ENCODE measurements at places on chromosomes 3 and 15. TPM values are rescaled to one million over a fixed set of nuclear protein-coding genes. Genes with fewer than 3 reads are reported as not detected.
A peak's percentile ranks its signal among the peaks of the same experiment; 100 is the strongest.

The RTP3 gene
- 0.14 TPM for polyA plus RNA-seq

The SENP8 gene
- 5.9 TPM for polyA plus RNA-seq

The PTPRG gene
- 24.2 TPM for polyA plus RNA-seq

The ITIH3 gene
- polyA plus RNA-seq = 1.2 TPM

The ACTC1 gene
- polyA plus RNA-seq = 9,469 TPM

The NRROS gene
- 5.1 TPM for polyA plus RNA-seq

The EDEM1 gene
- 9.7 TPM for polyA plus RNA-seq

The DNAJA4 gene
- polyA plus RNA-seq = 92.8 TPM

The ACTRT3 gene
- polyA plus RNA-seq = 2.6 TPM

The SLCO2A1 gene
- 1.8 TPM for polyA plus RNA-seq

The GABRG3 gene
- polyA plus RNA-seq = 0.22 TPM

The SLC22A13 gene
- polyA plus RNA-seq = 0.24 TPM

The CCR8 gene
- not detected for polyA plus RNA-seq

The ZKSCAN7 gene
- 6.7 TPM for polyA plus RNA-seq

The GOLGA8G gene
- polyA plus RNA-seq = 0.13 TPM

GRCh38 chr3:67848299-67848698 is 193.9 kb upstream of the SUCLG2 start:
- DNase-seq = no peak

GRCh38 chr3:31002730-31003129 is 108.3 kb upstream of the GADL1 start:
- DNase-seq = no peak

DNA sequence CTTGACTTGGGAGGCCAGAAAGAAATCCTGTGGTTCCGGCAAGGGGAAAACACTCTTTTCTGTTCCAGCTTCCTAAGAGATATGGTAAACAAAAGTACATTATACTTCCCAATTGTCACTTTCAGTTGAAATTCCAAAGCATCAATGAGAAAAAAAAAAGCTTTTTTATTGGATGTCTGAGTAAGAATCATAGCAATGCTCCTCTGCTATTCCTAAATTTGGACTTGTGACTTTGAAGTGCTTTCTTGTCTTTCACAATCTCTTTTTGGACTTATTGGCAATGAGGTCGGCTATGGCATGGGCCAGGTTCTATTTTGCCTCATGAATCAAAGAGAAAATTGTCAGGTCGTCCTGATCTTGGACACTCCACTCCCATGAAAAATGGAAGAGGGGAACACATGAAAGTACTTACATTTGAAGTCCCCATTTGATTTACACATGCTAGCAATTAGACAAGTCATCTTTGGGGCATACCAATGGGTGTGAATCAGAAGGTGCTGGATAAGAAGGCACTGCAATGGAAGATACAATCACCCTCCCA is 170.5 kb downstream of the GREM1 start:
- DNase-seq = no peak

- no peak for DNase-seq
These were observed 28.3 kb downstream of the LMCD1 start for GRCh38 chr3:8529738-8530525.

DNA sequence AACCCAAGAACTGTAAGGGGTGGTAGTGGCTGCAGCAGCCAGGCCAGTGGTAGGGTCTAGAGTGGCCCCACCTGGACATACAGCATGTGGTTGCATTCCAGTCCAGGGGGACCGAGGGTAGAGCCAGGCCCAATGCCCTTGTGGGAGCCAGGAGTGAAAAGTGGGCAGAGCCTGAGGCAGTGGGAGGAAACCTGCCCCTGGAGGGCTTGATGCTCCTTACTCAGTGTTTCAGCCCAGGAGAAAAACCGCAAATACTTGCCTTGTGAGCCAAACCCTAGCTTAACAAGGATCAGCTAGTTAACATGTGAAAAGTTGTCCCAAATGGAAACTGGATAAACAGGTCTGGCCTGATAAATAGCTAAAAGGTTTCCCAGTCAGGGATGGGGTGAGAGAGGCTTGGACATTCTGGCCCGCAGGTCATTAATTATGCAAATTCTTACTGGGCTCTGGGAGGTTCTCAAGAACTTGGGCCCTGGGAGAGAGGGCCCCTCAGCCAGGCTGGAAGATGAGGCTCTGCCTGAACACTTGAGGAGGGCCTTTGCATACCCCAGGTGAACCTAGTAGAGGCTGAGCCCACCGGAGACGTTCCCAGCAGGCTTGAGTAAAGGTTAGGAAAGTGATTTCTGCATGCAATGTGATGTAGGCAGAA is 222.1 kb downstream of the THSD4 start:
- DNase-seq = no peak

DNA sequence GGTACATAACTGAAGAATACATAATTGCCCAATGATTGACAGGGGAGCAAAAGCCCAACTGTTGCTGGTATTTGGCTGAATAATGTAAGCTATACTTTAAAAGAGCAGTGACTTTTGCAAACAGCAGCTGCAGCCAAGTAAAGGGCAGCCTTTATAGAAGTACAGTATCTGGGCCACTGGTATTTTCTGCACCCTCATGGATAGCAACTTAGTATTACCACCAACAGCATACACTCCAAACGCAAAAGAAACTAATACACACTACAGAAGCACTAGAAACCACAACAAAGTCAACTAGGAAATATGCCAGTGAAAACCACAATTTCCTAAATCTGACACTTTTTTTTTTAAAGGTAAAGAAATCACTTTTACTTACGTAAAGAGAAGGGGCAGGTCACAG is 206.1 kb downstream of the TIGIT start:
- DNase-seq = no peak

GRCh38 chr3:183303690-183304089 is 50.6 kb downstream of the B3GNT5 start:
- DNase-seq = no peak

DNA sequence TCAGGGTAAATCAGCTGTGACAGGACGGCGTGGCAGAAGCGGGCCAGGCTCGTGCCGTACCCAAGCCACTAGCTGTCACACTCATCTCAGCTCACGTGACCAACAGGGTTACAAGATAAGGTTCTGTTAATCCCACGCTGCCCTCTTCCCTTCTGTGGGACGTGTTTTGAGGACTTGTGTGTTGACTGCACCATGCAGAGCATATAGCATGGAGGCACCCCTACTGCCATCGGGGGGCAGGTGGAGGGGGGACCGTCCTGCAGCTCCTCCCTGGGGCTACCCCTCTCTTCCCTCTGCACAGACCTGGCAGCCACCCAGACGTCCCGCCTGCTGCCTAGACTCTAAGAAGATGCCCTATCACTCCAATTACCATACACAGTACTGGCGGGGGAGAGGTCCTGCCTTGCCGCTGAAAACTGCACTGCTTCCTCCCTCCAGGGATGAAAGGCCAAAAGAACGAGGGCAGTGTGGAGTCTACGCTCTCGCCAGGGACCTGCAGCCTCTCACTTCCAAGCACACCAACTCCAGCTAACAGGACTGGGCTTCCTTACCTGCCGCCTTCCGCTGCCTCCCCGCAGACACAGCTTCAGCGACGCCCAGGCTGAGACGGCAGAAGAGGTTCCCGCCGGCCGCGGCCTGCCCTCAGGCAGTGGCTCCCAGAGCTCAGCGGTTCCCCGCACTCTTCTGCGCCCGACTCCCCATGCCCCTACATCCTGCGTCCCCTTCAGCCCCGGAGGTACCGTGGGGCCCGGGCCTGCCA is at the start of gene TNK2:
TNK2 (minus strand) TSS at position 618 of the 760 bp plus-strand sequence. CDS start 19,963 bp downstream, outside the sequence.
- no peak for DNase-seq

GRCh38 chr3:14297784-14298236 is 104.6 kb upstream of the SLC6A6 start:
- DNase-seq = no peak

- no peak for DNase-seq
These were observed 747 bp downstream of the NSUN3 start for GRCh38 chr3:94063496-94064119.

GRCh38 chr3:4401441-4401840 is 65.6 kb downstream of the SUMF1 start:
- no peak for DNase-seq

GRCh38 chr3:59006634-59007517 is 42.9 kb downstream of the CFAP20DC start:
- no peak for DNase-seq

GRCh38 chr3:45549961-45550360 is 44.6 kb upstream of the LIMD1 start:
- DNase-seq = no peak

- no peak for DNase-seq
These were observed 31.1 kb downstream of the FBXO40 start for GRCh38 chr3:121624147-121624899.

DNA sequence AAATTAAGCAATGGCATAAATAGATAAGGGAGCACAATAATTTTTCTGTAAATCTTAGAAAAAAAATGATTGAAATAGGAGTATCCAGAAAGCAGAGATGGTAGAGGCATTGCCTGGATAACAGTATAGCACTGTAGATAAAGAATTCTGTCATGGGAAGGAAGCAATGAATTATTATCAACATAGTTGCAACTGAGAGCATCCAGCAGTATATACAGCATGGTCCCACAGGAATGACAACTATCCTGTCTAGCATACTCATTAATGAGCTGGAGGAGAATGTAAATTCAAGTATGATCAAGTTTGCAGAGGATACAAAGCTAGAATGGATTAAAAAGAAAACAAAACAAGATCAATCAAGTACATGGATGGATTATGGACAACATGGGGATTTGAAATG is 90.8 kb downstream of the DPH6 start:
- DNase-seq = no peak

GRCh38 chr3:33401781-33402180 is 38.4 kb downstream of the UBP1 start:
- no peak for DNase-seq

DNA sequence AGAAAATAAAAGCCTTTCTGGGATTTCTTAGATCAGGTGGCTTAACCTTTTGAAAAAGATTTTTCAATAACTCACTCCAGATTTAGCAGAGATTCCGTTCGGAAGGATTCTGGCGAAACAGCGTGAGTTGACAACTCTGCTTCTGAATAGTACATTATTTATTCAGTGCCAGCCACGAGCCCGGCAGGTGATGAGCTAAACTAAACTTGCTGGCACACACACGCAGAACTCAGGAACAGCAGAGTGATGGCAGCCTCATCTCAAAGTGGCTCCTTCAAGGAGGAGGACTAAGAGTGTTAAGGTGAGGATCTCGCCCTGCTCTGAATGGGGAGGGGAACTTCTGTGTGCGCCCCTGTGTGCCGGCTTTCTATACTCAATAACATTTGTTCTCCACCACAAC is 114.3 kb downstream of the FAM43A start:
- DNase-seq = no peak

- peak; percentile 11 for DNase-seq
These were observed 87.3 kb upstream of the C15orf61 start for GRCh38 chr15:67433495-67434099.

GRCh38 chr3:193590088-193590856 is 2.7 kb upstream of the OPA1 start:
- no peak for DNase-seq

- no peak for DNase-seq
These were observed 46.3 kb upstream of the INSYN1 start for GRCh38 chr15:73799466-73799865.

- no peak for DNase-seq
These were observed 62.5 kb downstream of the VPS13C start for GRCh38 chr15:61997786-61998185.

DNA sequence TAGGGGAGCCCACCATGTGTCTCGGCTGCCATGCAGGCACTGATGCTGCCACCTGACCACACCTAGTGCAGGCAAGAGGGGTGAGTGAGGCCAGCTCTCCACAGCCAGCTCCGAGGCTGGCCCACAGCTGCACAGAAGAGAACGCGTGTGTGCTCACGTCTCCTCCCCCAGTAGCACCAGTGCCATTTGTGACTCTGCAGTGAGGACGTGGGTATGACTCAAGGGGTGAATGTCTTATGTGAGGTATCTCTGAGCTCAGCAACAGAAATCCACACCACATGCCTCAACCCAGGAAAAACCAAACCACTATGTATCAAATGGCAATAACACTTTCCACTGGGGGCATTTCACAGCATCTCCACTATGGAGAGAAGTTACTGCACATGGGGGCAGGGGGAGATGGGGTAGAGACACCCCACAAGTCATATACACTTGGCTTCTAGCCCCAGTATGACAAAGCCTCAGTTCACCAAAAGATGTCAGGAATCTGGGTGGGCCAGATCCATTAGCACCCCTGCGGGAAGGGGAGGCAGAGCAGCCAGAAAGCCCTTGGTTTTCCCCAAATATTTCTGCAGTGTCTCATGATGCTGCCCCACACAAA is 87.6 kb downstream of the LRIG1 start:
- DNase-seq = no peak

DNA sequence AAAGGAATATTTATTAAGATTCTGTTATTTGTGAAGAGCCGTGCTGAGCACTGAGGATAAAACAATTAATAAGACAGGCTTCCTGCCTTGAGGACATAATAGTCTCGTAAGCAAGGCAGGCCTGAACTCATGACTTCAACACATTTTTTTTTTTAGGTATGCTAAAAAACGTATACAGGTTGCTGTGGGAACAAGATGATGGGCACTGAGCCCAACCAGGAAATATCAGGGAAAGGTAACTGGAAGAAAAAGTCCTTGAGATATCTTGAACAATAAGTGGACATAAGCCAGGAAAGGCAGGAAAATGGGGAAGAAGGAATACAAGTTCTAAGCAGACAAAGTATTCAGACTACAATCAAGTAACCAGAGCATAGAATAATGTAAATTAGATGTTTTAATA is 26.1 kb downstream of the CERS3 start:
- no peak for DNase-seq

- DNase-seq = no peak
These were observed 240.8 kb downstream of the NFKBIZ start for GRCh38 chr3:102089904-102090720.

DNA sequence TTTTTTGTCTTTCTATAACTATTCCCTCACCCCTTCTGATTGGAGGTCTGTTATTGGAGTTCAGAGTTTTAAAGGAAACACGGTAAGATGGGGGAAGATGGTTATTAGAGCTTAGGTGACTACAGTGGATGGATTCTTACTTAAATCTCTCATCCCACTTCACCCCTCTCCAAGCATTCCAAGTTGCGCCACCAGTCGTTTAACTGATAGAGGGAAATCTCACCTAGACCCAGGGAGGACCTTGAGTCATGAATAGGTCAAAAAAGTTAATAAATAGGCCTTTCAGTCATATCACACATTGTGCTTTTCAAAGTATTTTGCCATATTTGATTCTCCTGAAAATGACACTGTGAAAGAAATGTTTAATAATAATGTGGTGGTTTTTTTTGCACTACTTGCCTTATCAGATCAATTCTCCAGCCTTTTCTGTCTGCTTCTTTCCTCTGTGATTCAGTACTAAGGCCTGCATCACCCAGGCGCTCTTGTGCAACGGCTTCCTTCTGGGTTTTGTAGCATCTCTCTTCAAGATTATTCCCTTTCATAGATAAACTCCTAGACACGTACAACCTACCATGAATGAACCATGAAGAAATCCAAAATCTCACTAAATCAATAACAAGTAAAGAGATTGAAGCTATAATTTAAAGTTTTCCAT is 100.4 kb upstream of the TGFBR2 start:
- DNase-seq = no peak

DNA sequence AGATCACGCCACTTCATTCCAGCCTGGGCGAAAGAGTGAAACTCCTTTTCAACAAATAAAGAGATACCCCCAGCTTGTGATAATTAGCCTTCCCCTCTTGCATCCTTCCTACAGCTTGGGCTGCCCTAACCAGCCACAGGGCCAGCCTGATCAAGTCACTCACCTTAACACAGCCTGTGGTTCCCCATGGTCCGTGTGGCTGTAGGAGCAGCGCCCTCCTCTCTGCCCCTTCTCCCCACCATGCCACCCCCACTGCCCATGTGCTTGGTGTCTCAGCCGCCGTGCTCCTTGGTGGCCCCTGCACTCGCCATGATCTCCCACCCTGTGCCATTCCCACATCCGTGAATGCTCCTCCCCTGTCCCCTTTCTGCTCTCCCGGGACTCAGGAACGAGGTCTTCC is 13.2 kb upstream of the RPP14 start:
- no peak for DNase-seq

- peak; percentile 14 for DNase-seq
These were observed 12.4 kb downstream of the OTOL1 start for GRCh38 chr3:161508852-161509477.

Data from forelimb muscle (tissue), 1 donor.